SK-N-MC (cell line): ENCODE measurements at places on chromosomes 3 and 15.
A peak's percentile ranks its signal among the peaks of the same experiment; 100 is the strongest.

- no peak for DNase-seq
Measured at GRCh38 chr3:72115307-72115706, 330.4 kb upstream of the PROK2 start.

- peak; percentile 48 for DNase-seq
Measured at GRCh38 chr15:100438570-100438969, 90.2 kb downstream of the CERS3 start.

GRCh38 chr3:189146848-189147247 lies 24.9 kb upstream of the TPRG1 start:
- peak; percentile 70 for DNase-seq

DNA sequence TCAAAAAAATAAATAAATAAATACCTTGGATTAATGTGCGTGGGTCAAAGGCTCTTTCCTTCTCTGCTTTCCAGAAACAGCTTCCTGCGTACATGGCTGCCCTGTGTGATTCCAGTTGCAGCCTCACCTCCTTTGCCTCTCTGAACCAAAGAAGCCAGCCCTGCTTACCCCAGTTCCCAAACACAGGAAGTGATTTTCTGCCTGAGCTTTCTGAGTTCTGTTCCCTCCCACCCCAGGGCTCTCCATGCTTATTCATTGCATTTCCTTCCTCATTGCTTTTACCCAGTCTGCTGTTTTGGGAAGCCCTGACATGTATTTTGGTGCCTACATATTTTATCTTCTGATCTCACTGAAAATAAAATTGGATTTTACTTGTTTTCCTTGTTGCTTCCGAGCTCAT lies 15.4 kb downstream of the ZSCAN2 start:
- DNase-seq, result no peak
